Calu3 (cell line): ENCODE measurements at places on chromosomes 4 and X. TPM values are rescaled to one million over a fixed set of nuclear protein-coding genes. Genes with fewer than 3 reads are reported as not detected.

DNA sequence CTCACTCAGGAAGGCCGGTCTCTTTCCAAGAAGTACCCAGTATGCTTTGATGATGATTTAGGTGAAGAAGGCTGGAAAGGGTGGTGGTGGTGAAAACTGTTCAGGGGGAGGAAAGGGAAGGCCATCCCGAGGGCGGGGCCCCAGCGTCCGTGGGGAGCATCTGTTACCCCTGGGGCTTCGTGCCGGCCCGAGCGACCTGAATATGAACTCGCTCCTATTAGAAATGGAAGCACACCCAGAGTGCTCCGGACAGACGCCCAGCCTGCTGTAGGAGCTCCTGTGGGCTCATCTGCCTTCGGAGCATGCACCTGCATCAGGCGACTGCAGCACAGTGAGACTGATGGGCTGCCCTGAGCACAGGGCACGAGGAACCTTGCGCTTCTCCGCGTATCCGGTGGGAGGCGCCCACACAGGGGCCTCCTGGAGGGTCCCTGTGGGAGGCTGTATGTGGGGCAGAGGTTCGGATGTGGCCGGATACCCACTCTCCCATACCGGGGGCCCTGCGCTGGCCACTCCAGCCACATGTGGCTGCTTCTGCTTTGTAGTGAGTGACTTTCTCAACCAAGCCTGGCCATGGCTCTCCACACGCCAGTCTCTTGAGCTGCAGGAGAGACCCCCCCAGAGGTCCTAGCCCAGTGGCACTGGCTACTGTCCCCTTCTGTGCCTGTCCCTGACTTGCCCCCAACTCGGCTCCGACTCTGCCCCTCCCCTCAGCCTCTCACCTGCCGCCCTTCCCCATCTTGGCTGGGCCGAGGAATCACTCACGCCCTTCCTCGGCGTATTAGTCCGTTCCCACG is 36.7 kb downstream of the FGFRL1 start:
- H3K4me3 ChIP-seq = no peak overlapping the region
- H3K27ac ChIP-seq = no peak overlapping the region
- peaks cover 20% of the 10 kb centered on the region for H3K27me3 ChIP-seq
- DNase-seq = no peak
- peaks cover 5% of the 10 kb centered on the region for H3K4me1 ChIP-seq
- H3K36me3 ChIP-seq = peaks cover 10% of the 10 kb centered on the region

DNA sequence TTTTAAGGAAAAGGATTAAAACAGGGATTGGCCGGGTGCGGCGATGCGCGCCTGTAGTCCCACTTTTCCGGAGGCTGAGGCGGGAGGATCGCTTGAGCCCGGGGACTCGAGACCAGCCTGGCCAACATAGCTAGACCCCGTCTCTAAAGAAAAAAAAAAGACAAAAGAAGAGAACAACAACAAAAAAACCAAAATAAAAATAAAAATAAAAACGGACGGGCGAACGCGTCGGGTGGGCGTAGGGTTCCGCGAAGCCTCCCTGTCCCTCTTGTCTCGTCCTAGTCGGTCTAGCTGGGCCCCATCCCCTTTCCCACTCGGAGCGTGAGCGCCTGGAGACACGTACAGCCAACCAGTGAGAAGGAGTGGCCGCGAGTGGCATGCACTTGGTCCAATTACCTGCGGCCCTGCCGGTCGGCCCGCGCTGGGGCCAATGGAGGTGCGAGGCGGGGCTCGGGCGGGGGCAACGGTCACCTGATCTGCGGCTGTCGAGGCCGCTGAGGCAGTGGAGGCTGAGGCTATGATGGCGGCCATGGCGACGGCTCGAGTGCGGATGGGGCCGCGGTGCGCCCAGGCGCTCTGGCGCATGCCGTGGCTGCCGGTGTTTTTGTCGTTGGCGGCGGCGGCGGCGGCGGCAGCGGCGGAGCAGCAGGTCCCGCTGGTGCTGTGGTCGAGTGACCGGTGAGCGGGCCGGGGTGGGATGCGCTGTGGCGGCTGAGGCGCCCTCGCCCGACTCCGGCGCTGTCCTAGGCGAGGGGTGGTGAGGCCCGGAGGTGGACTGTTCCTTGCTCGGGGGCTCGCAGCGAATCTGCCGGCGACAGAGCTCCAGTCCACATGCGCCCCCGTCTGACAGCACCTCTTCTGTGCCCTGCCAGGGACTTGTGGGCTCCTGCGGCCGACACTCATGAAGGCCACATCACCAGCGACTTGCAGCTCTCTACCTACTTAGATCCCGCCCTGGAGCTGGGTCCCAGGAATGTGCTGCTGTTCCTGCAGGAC is at the start of gene ATP6AP1:
TSS of gene ATP6AP1 (plus strand) at position 502 of the 996 bp plus-strand sequence. CDS start at position 518, 16 bp downstream.
- H3K27ac ChIP-seq = peak within 1 kb of the TSS; percentile 95
- H3K27me3 ChIP-seq = no peaks in the 10 kb centered on the region
- H3K4me1 ChIP-seq = peaks cover 24% of the 10 kb centered on the region
- DNase-seq = peak; percentile 94

DNA sequence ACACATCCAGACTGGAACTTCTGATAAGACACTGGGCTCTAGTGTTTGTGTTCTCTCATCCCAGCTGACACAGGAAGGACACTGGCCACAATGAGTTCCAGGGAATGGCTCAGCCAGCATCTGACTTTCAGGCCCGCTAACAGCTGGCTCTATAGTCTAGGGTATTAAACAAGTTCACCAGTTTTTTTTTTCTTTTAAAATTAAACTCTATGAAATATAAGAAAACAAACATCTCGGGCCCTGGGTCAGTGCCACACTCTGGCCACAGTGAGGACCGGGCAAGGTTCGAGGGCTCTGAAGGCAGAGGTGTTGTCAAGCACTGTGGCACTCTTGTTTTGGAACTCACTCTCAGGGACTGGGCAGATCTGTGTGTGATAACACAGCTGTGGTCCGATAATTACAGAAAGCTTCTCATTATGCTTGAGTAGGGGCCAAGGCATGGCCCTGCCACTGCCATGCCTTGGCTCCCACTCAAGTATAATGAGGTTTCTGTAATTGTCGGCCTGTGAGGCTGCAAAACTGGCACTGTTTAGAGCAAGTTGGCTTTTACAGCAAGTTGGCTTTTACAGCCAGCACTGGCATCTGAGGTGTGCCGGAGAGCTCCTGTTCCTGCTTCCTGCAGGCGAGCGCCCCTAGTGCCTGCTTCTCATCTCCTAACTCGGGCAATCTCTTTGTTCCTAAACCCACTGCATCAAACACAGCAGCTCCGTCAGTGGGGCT is 62.8 kb downstream of the PPP1R2C start:
- H3K4me1 ChIP-seq = no peaks in the 10 kb centered on the region
- H3K27ac ChIP-seq = no peak overlapping the region
- no peaks in the 10 kb centered on the region for H3K36me3 ChIP-seq
- H3K4me3 ChIP-seq = no peak overlapping the region
- no peaks in the 10 kb centered on the region for H3K27me3 ChIP-seq
- DNase-seq = peak; percentile 36

DNA sequence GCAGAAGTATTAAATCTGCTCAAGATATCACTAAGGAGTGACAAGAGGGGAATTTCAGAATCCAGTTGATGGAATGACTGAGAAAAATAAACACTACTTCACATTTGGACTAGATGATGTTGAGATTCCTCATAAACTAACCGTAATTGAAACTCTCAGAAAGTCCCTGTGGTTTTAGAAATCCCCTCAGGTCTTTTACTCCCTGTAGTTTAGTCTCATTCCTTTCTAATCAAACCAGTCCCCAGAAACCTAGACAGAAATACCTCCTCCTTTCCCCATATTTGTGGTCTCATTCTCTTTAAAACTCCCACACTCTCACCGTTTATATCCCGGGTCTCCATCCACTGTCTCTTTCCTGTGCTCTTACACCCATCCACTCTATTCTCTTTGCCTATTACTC is 15.0 kb upstream of the TLR1 start:
- no peaks in the 10 kb centered on the region for H3K27me3 ChIP-seq
- H3K36me3 ChIP-seq = no peaks in the 10 kb centered on the region
- DNase-seq = no peak
- no peak overlapping the region for H3K27ac ChIP-seq
- no peak overlapping the region for H3K4me3 ChIP-seq

The MAGEC1 gene
- not detected in 2 replicates for total RNA-seq

DNA sequence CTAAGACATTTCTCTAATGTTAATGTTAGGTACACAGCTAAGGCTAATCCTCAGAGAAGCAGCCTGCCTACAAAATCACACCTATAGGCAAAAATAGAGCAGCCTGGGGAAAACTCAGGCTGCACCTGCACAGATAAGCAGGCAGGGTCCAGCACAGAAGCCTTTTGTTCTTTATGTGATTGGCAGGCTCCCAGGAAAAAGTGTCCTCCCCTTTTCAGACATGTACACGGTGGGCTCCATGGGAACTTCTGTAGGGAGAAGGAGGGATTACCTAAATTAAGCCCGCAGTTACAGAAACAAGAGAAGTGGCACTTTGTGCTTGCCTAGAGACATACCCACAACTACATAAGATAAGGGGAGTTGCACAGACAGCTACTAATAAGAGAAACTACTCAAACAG is 4.0 kb upstream of the HSPA4L start:
- H3K36me3 ChIP-seq = peaks cover 21% of the 10 kb centered on the region
- no peaks in the 10 kb centered on the region for H3K27me3 ChIP-seq
- no peak overlapping the region for H3K4me3 ChIP-seq
- peak; percentile 14 for DNase-seq

The TRIM60 gene
- total RNA-seq = not detected in 2 replicates

- no peaks in the 10 kb centered on the region for H3K27me3 ChIP-seq
- H3K36me3 ChIP-seq = no peaks in the 10 kb centered on the region
- H3K27ac ChIP-seq = no peak overlapping the region
- DNase-seq = no peak
- no peaks in the 10 kb centered on the region for H3K4me1 ChIP-seq
Measured at GRCh38 chrX:67104982-67105757, 438.7 kb upstream of the AR start.

- no peaks in the 10 kb centered on the region for H3K4me1 ChIP-seq
- H3K27ac ChIP-seq = no peak overlapping the region
- no peak overlapping the region for H3K4me3 ChIP-seq
- no peaks in the 10 kb centered on the region for H3K27me3 ChIP-seq
- no peaks in the 10 kb centered on the region for H3K36me3 ChIP-seq
- no peak for DNase-seq
Measured at GRCh38 chr4:158111241-158111640, 61.6 kb downstream of the GASK1B start.

DNA sequence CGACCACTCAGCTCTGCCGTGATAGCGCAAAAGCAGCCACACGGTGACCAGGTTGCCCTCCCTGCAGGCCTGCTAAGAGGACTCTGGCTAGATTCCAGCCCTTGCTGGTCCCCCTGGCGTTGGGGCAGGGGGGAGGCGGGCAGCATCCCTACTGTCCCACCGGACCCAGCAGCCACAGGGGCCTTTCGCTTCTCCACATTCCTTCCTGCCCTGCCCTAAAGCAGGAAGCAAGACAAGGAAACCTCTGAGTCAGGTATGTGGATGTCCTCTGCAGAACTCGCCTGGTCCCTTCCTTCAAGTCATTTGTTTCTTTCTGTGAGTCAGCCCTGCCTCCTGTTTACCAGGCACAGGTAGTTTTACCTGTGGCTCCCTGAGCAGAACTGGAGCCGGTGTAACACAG is 60.2 kb upstream of the CLDN34 start:
- no peaks in the 10 kb centered on the region for H3K27me3 ChIP-seq
- peaks cover 15% of the 10 kb centered on the region for H3K36me3 ChIP-seq
- peaks cover 12% of the 10 kb centered on the region for H3K4me1 ChIP-seq
- peak overlapping the region; percentile 87 for H3K27ac ChIP-seq
- H3K4me3 ChIP-seq = peak overlapping the region; percentile 61

The NHS gene
- total RNA-seq = 14.7 and 19.5 TPM in 2 replicates

GRCh38 chr4:40292313-40292759 is 42.8 kb upstream of the CHRNA9 start:
- peaks cover 9% of the 10 kb centered on the region for H3K4me1 ChIP-seq
- no peak overlapping the region for H3K4me3 ChIP-seq
- H3K36me3 ChIP-seq = no peaks in the 10 kb centered on the region
- no peak overlapping the region for H3K27ac ChIP-seq
- no peak for DNase-seq

The TRO gene
- not detected in 2 replicates for total RNA-seq

- no peaks in the 10 kb centered on the region for H3K4me1 ChIP-seq
- H3K27me3 ChIP-seq = no peaks in the 10 kb centered on the region
- H3K36me3 ChIP-seq = peaks cover 24% of the 10 kb centered on the region
- DNase-seq = peak; percentile 43
- peak overlapping the region; percentile 98 for H3K4me3 ChIP-seq
Measured at GRCh38 chr4:114599231-114599902, 760 bp downstream of the UGT8 start.

- no peaks in the 10 kb centered on the region for H3K36me3 ChIP-seq
- H3K4me3 ChIP-seq = no peak overlapping the region
- H3K4me1 ChIP-seq = no peaks in the 10 kb centered on the region
- no peaks in the 10 kb centered on the region for H3K27me3 ChIP-seq
- no peak overlapping the region for H3K27ac ChIP-seq
- no peak for DNase-seq
Measured at GRCh38 chr4:22215084-22215483, 266.5 kb upstream of the KCNIP4 start.

DNA sequence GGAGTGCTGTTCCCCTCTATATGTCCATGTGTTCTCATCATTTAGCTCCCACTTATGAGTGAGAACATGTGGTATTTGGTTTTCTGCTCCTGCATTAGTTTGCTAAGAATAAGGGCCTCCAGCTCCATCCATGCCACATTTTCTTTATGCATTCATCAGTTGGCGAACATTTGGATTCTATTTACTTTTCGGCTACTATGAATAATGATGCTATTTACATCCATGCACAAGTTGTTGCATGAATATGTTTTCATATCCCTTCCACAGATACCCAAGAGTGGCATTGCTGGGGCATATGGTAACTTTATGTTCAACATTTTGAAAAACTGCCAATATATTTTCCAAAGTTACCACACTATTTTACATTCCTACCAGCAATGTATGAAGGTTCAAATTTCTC is 13.8 kb upstream of the DDX53 start:
- no peaks in the 10 kb centered on the region for H3K4me1 ChIP-seq
- H3K36me3 ChIP-seq = no peaks in the 10 kb centered on the region
- no peak overlapping the region for H3K27ac ChIP-seq
- H3K4me3 ChIP-seq = no peak overlapping the region
- no peak for DNase-seq
- H3K27me3 ChIP-seq = no peaks in the 10 kb centered on the region

The MAGEE2 gene
- not detected in 2 replicates for total RNA-seq

DNA sequence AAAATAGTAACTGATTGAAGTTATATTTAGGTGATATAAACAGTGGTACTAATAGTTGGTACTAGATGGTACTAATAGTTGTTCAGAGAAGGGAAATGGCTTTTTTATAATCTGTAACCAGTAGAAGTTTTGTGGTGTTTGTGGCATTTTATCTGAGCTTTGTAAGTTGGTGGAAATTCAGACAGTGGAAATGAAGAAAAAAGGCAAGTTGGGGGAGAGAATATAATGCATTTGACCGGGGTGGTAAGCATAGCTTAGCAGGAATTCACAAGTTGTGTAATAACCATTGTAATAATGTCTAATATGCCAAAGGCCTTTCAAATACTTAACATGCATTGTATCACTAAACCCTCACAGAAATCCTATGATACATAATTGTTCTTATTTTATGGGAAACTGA is 36.3 kb downstream of the DTHD1 start:
- DNase-seq = no peak
- H3K36me3 ChIP-seq = no peaks in the 10 kb centered on the region
- no peaks in the 10 kb centered on the region for H3K4me1 ChIP-seq
- H3K4me3 ChIP-seq = no peak overlapping the region

GRCh38 chr4:169492436-169493163 is 119.8 kb downstream of the NEK1 start:
- no peaks in the 10 kb centered on the region for H3K4me1 ChIP-seq
- H3K4me3 ChIP-seq = no peak overlapping the region
- no peaks in the 10 kb centered on the region for H3K36me3 ChIP-seq
- DNase-seq = peak; percentile 21
- no peaks in the 10 kb centered on the region for H3K27me3 ChIP-seq
